ENCODE measurements at places on chromosomes 13 and 19.

DNA sequence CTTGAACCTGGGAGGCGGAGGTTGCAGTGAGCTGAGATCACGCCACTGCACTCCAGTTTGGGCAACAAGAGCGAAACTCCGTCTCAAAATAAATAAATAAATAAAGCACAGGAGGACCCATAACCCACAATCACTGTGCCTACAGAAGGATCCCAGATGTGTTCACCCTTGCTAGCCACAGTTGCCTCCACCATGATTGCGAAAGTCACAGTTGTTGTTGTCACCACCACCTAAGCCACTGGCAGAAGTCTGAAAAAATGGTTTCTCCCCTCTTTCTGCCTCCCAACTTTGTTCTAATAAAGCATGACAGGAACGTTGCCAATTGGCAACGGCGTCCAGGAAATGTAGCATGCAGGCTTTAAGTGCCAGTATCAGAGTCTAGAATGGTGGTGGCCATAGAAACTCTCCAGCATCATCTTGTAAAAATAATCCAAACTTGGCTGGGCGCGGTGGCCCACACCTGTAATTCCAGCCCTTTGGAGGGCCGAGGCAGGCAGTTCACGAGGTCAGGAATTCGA lies 2.2 kb upstream of the EPS15L1 start:
- no peak for DNase-seq

GRCh38 chr13:26222520-26223046 lies 469 bp upstream of the RNF6 start:
- DNase-seq: no peak

GRCh38 chr13:82062772-82063171 lies 1721.8 kb upstream of the SPRY2 start:
- DNase-seq: no peak

DNA sequence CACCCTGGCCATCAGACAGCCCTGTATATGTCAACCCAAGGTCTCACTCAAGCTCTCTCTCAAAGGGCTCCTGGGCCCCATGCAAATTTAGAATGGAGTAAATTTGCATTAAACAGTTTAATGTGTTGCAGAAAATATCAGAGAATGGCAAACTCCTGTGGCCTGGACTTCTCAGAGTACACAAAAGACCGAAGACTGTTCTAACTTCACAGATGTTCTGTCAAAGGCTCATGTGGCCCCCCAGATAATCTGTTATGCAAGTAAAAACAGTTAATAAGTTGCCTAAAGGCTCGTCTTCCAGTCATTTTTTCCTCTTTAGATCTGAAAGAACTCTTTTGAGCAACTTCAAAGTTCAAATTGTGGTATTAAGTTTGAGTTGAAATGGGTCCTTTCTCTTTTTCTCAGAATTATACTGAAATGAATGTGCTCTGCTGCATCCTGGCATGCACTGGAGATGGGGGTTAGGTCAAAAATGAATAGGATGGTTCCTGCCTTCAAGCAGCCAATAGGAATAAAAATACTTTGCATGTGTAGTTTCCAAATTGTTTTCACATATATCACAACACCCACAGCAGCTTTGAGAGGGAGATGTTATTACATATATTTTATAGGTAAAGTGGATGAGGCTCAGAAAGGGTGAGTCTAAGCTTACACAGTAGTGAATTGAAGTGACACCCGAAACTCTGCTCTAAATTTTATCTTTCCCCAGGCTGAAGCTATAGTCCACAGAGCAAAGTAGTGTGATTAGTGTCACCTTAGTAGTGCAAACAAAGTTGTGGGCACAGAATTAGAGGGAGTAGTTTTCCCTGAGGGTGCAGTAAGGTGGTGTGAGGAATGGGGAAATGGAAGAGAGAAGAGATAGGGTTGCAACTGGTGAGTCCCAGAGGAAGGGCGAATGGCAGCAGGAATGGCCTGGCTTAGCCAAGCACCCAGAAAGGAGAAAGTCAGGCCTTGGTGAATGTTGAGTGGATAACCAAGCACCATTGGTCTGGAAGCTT lies 205.0 kb upstream of the RFC3 start:
- DNase-seq: no peak

DNA sequence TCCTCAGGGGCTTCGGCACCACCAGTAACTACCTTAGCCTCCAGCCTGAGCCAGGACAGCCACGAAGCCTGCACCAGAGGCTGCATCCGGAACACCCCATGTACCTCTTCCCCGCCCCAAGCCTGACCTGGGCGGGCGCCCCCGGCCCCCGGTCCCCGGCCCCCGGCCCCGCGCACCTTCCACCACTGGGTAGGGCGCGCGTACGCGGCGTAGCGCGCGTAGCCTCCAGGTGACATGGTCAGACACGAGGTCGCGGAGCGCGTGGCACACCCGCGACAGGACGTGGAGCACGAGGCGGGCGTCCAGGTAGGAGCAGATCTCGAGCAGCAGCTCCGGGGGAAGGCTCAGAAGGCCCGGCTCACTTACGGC lies 450 bp downstream of the FBXW9 start:
- DNase-seq: peak; percentile 10

- DNase-seq: no peak
Observed at GRCh38 chr19:3692141-3693024, 7.9 kb downstream of the PIP5K1C start.

GRCh38 chr13:82436099-82436585 lies 1446.1 kb downstream of the SLITRK1 start:
- no peak for DNase-seq

GRCh38 chr19:12769689-12770088 lies 5.7 kb downstream of the HOOK2 start:
- no peak for DNase-seq

- DNase-seq: no peak
Observed at GRCh38 chr13:100273552-100273951, 184.7 kb downstream of the PCCA start.

DNA sequence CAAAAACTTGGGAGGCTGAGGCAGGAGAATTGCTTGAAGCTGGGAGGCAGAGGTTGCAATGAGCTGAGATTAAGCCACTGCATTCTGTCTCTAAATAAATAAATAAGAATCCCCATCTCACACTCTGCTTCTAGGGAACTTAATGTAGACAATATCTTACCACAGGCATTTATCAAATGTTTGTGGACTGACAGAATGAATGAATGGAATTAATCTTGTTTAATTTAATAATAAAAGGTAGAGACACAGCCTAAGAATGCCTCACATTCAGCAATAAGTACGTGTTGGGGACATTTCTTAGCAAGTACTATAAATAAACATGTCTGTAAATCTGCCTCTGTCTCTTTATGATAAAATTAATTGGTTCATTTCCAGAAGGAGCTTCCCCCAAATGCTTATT lies 36.2 kb upstream of the RBM26 start:
- no peak for DNase-seq

GRCh38 chr19:399370-399769 lies 9.6 kb downstream of the C2CD4C start:
- DNase-seq: no peak

- DNase-seq: no peak
Observed at GRCh38 chr13:55815458-55816033, 1325.2 kb upstream of the PRR20A start.

DNA sequence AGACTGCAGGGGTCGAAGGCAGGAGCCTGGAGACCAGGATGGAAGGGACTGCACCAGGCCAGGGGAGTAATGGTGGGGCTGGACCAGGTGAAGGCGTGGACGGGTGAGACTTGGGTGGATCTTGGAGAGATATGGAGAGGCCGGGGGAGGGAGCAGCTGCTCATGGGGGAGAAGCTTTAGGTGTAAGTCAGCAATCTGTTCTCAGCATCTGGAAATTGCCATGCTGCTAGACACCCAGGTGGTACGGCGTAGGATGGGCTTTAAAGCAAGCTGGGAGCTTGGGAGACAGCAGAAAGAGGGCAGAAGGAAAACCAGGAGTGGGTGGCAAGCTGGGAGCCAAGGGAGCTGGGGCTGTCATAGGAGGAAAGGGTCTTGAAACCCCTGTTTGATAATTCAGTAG lies 3.0 kb downstream of the CERS4 start:
- no peak for DNase-seq

- no peak for DNase-seq
Observed at GRCh38 chr13:29562786-29563438, 32.6 kb downstream of the SLC7A1 start.
